Activated CD4-positive, alpha-beta memory T cell treated with anti-CD3 and anti-CD28 coated beads, Interleukin-2, amount 10 ng/mL, durations not matched to agents 7 days and 5 days (primary cell): ENCODE measurements at places on chromosomes 11 and 22.

DNA sequence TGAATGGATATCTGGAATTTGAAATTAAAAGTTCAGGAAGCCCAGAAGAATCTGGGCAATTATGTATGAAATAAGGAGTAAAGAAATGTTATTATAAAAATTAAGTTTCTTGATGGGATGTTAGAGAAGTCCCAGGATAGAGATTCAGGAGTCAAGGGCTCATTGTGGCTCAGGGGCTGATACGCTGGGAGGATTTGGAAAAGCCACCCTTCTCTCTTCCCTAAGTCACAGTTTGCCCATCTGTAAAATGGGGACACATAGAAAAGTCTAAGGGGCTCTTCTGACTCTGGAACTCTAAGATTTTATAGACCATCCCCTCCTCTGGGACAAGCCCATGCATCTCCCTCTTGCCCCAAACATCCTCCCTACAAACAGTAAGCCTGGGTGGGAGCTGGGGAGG is 118.1 kb downstream of the TIMP3 start:
- DNase-seq = no peak
- H3K36me3 ChIP-seq = no peaks in the 10 kb centered on the region
- H3K27ac ChIP-seq = no peak overlapping the region
- no peaks in the 10 kb centered on the region for H3K27me3 ChIP-seq
- no peak overlapping the region for H3K4me3 ChIP-seq

DNA sequence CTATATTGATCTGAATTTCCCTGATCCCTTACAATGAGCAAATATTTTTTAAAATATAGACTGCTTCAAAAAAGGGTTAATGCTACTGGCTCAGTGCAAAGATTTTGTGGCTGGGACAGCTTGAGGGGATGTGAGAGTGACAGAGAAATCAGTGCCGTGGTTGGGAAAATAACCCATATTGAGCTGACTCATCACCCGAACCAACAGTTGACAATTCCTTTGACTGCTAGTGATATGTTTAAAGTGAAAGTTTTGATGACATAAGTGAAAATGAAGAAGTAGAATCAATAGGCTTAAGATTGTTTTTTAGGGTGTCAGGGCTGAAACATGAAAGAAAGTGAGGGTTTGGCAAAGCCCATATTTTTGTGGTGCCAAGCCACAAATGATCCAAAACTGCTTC is 257.1 kb upstream of the TENM4 start:
- no peak for DNase-seq
- H3K36me3 ChIP-seq = no peaks in the 10 kb centered on the region
- no peaks in the 10 kb centered on the region for H3K4me1 ChIP-seq
- H3K27me3 ChIP-seq = no peaks in the 10 kb centered on the region
- H3K27ac ChIP-seq = no peak overlapping the region

- H3K36me3 ChIP-seq = no peaks in the 10 kb centered on the region
- H3K4me3 ChIP-seq = no peak overlapping the region
- H3K4me1 ChIP-seq = no peaks in the 10 kb centered on the region
These were observed 132.0 kb upstream of the NAV2 start for GRCh38 chr11:19580646-19581045.

GRCh38 chr22:32050678-32051515 is 7.8 kb downstream of the SLC5A1 start:
- H3K4me3 ChIP-seq = no peak overlapping the region
- H3K36me3 ChIP-seq = no peaks in the 10 kb centered on the region
- H3K4me1 ChIP-seq = peaks cover 16% of the 10 kb centered on the region
- DNase-seq = peak; percentile 74

GRCh38 chr11:44980533-44981427 is 30.1 kb upstream of the TP53I11 start:
- H3K27me3 ChIP-seq = peaks cover 2% of the 10 kb centered on the region
- H3K4me1 ChIP-seq = peaks cover 28% of the 10 kb centered on the region
- H3K4me3 ChIP-seq = no peak overlapping the region
- H3K36me3 ChIP-seq = no peaks in the 10 kb centered on the region

- no peak overlapping the region for H3K27ac ChIP-seq
- H3K27me3 ChIP-seq = peaks cover 2% of the 10 kb centered on the region
- DNase-seq = no peak
- H3K4me1 ChIP-seq = no peaks in the 10 kb centered on the region
- no peak overlapping the region for H3K4me3 ChIP-seq
These were observed 110.2 kb upstream of the MTNR1B start for GRCh38 chr11:92859156-92859690.

- H3K4me3 ChIP-seq = no peak overlapping the region
- H3K27me3 ChIP-seq = no peaks in the 10 kb centered on the region
- no peaks in the 10 kb centered on the region for H3K36me3 ChIP-seq
- no peaks in the 10 kb centered on the region for H3K4me1 ChIP-seq
These were observed 44.9 kb downstream of the ARRB1 start for GRCh38 chr11:75306529-75306928.

DNA sequence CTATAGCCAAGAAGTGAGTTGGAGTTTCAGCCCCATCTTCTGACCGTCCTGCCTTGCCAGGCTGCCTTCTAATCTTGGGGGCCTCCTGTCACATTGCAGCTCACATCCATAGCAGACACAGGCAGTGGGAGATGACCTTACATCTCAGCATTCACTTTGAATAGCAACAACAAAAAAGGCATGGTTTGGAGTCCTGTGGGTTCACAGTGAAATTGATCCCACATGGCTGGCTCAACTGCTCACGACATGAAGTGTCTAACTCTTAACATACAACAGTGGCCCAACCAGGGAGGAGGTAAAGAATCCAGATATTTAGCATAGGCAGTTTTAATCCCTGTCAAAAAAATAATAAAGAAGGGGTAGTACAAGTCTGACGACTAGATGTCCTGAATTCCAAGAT is 38.1 kb downstream of the DBX1 start:
- no peaks in the 10 kb centered on the region for H3K36me3 ChIP-seq
- H3K4me1 ChIP-seq = no peaks in the 10 kb centered on the region
- peaks cover 2% of the 10 kb centered on the region for H3K27me3 ChIP-seq

- H3K27me3 ChIP-seq = no peaks in the 10 kb centered on the region
- peaks cover 51% of the 10 kb centered on the region for H3K36me3 ChIP-seq
- no peak for DNase-seq
- H3K4me1 ChIP-seq = peaks cover 48% of the 10 kb centered on the region
These were observed 4.5 kb downstream of the POLDIP3 start for GRCh38 chr22:42610186-42610585.

GRCh38 chr22:23220485-23221350 is 40.4 kb downstream of the BCR start:
- peaks cover 4% of the 10 kb centered on the region for H3K36me3 ChIP-seq
- H3K27me3 ChIP-seq = no peaks in the 10 kb centered on the region
- peak overlapping the region; percentile 85 for H3K27ac ChIP-seq

DNA sequence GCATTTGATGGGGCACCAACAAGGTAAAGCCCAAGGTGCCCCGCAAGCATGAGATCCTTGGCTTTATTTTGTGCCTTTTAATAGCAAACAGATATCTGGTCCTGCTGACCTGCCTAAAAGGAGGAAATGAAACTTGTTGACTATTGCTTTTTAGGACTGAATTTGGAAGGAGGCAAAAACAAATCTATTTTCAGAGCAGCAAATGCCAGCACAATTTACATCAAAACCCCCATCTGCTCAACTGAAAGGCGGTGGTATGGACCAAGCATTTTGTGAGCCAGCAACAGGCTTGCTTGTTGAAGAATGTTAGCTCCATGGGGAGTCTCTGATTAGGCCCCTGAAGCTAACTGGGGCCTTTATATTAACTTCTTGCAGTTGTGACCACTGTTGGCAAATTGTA is 192.6 kb upstream of the E2F8 start:
- no peaks in the 10 kb centered on the region for H3K36me3 ChIP-seq
- no peak overlapping the region for H3K4me3 ChIP-seq
- no peak for DNase-seq
- no peak overlapping the region for H3K27ac ChIP-seq

GRCh38 chr11:121928597-121929580 is 187.1 kb downstream of the BLID start:
- DNase-seq = no peak
- no peaks in the 10 kb centered on the region for H3K4me1 ChIP-seq
- H3K27me3 ChIP-seq = no peaks in the 10 kb centered on the region
- no peak overlapping the region for H3K4me3 ChIP-seq
- H3K27ac ChIP-seq = no peak overlapping the region

DNA sequence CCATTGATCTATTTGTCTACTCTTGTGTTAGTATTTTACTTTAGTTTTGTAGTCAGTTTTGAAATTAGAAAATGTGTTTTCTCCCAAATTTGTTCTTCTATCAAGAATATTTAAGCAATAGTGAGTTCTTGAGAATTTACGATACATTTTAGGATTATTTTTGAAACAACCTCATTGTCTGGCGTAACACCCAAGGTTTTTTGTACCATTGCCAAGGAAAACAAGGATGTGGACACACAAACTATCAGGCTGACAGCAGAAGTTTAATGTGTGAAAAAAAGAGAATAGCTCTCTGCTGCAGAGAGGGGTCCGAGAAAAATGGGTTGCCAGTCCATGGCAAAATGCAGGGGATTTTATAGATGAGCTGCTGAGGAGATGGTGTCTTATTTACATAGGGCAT is 865.1 kb upstream of the CNTN5 start:
- no peaks in the 10 kb centered on the region for H3K36me3 ChIP-seq
- no peaks in the 10 kb centered on the region for H3K27me3 ChIP-seq
- no peak overlapping the region for H3K27ac ChIP-seq
- no peaks in the 10 kb centered on the region for H3K4me1 ChIP-seq

- H3K4me3 ChIP-seq = no peak overlapping the region
- H3K27ac ChIP-seq = no peak overlapping the region
- H3K27me3 ChIP-seq = peaks cover 7% of the 10 kb centered on the region
- no peaks in the 10 kb centered on the region for H3K36me3 ChIP-seq
These were observed 31.8 kb upstream of the FCHSD2 start for GRCh38 chr11:73173755-73174494.
